ENCODE measurements at places on chromosomes 2 and 18. TPM values are rescaled to one million over a fixed set of nuclear protein-coding genes. Genes with fewer than 3 reads are reported as not detected.
A peak's percentile ranks its signal among the peaks of the same experiment; 100 is the strongest.

GRCh38 chr2:63581298-63581961 lies 6.8 kb downstream of the WDPCP start:
- DNase-seq = no peak

- no peak for DNase-seq
Measured at GRCh38 chr2:67945940-67946339, 116.9 kb downstream of the C1D start.

DNA sequence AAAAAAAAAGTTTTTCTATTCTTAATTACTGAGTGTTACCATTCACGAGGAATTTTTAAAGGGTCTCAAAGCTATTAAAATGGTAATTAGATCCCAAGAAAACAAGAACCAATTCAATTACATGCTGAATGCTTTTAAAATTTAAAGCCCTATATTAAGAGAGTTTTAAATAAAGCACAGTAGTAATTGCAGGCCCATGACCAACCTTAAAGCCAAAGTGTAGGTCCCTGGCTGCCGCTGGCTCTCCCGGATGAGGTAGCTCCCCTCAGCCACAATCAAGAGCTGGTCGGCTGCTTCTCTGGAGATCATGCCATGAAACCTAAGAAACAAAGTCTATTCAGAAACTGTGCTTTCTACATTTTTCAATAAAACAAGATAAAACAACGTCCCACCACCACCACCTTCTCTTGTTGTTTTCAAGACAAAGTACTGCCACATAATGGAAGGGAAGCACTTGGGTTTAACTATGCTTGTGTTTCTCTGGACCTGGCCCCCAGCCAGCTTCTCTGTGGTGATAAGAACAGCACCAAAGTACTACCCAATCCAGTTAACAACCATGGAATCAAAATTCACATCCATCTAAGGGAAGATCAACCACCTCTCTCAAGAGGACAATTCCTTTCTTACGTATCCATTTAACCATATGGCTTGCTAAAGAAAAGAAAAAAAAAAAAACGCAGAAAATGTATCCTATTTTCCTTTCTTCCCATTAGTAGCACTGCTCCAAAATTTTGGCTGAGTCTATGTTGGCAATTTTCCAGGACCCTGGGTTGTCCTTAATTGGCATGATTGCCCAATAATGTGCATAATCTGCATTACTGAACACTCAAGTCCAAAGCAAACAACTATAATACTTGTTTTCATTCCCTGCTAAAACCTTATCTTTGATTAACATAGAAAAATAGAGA lies 90.1 kb downstream of the CHN1 start:
- no peak for DNase-seq

DNA sequence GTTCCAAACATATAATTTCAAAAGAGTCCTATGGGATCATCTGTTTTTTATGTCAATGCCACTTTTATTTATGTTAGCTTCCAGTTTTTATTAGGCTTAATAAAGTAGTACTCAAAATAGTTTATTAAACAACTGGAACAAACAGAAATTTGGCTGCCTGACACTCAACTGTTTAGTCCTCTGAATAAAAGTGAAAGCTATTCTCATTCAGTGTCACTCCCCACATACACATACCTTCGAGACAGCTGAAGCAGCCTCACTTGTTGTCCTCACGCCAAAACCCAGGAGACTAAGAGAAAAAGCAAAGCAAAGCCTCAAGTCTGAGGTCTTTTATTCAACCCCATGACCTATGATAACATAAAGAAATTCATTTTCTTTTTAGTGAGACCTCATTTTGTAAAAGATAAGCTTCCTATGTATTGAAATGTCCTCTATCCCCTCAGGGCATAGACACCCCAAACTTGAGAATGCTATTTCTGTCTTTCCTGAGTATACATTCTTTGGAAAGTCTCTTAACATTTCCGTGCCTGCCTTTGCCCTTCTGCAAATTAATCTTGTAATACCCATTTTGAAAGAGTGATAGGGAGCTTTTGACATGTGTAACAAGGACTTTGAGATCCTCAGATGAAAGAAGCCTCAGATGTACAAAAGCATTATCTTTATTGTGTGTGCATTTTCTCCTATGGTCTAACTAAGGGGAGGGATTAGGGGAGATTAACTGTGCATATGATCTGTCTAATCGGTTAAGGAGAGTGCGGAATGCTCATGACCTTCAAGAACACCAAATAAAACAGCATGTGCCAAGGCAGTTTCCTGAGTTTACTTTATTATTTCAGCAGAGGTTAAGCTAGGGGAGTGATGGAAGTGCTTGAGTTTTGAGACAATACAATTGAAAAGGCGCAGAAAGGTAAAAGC lies 1523.7 kb upstream of the PIK3C3 start:
- DNase-seq = no peak

DNA sequence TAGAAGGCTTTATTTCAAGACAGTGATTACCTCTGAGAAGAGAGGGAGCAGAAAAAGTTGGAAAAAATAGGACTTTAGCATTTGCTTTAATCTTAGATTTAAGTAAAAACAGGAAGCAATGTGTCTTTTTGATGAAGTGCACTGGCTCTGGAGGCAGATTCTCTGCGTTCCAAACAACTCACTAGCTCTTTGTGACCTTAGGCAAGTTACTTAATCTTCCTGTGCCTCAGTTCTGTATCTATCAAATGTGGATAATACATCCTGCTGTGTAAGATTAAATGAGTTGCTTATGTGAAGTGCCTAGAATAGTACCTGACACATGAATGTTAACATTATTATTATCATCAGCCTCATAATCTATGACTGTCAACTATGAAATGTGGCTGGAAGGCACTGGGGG lies 42.3 kb downstream of the RPRD1A start:
- DNase-seq = no peak

GRCh38 chr18:62332964-62333695 lies 8.0 kb downstream of the TNFRSF11A start:
- no peak for DNase-seq

- DNase-seq = peak; percentile 71
Measured at GRCh38 chr18:24600076-24600654, 139.7 kb downstream of the HRH4 start.

DNA sequence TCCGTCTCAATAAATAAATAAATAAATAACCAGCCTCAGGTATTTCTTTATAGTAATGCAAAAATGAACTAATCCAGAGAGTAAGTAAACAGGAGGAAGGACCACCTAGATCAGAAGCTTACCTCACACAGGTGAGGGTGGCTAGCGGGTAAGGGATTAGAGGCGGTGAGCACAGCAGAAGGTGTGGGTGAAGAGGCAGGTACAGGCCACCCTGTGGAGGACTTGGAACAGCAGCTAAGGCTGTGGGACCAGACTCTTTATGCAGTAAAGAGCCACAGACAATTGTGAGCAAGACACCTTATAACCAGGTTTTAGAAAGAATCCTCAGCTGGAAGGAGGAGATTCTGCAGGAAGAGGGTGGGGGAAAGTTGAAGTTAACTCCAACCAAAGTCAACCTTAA lies 34.2 kb upstream of the TTR start:
- DNase-seq = no peak

The CCDC141 gene
- total RNA-seq = 1.5 TPM

DNA sequence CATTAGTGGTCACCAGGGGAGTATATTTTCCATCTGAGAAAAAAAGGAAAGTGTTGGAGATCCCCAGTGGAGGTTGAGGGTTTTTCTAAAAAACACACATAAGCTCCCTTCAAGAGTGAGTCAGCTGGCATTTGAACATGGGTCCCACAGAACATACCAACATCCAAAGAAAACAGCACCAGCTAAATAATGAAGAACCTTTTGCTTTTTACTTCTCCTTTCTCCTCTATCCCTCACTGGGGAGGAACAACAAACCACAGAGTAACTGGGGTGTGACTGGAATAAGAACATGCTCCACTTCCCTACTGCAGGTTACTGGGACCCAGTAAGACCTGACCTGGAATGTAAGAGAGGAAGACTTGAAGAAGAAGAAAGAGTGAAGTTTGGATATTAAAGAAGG lies 56.5 kb upstream of the RAPH1 start:
- DNase-seq = no peak

GRCh38 chr18:76572518-76573247 lies 77.6 kb upstream of the ZNF516 start:
- no peak for DNase-seq

GRCh38 chr2:196307775-196308305 lies 136.5 kb upstream of the STK17B start:
- DNase-seq = no peak

DNA sequence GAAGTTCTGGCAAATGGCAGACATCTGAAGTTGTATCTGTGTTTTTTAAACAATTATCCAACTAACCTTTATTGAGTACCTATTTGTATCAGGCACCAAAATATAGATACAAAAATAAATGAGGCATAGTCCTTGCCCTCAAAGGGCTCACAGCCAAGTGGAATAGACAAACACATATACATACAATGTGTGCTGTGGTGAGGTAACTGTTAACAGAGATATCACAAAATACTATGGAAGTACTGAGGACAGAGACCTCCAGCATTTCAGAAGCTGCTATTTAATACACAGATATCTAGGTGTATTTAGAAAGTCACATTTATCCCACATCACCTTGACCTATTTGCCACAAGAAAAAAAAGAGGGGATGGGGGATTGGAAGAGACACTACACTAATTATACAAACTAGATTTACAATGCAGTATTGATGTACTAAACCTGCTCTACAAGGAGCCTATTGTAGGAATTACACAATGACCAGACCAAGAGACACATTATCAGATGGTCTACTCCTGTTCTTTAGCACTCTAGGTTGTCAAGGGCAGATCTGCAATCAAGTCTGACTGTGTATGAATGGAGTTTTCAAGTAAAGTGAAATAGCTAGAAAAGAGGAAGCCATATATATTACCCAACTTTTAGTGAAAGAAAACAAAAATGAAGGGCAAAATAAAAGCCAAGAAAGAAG lies 62.2 kb downstream of the SPIRE1 start:
- DNase-seq = no peak

The ERFE gene
- 0.51 TPM for total RNA-seq

The TMEM247 gene
- total RNA-seq = not detected

The RFX8 gene
- not detected for total RNA-seq

The RUFY4 gene
- not detected for total RNA-seq

The CHRND gene
- not detected for total RNA-seq
